Smooth muscle cell of trachea (primary cell): ENCODE measurements at places on chromosomes 5 and 9. TPM values are rescaled to one million over a fixed set of nuclear protein-coding genes. Genes with fewer than 3 reads are reported as not detected.

SEMA4D gene
- total RNA-seq = 0.58 and 0.66 TPM in 2 replicates

PCDHB13 gene
- under 0.01 and 1.3 TPM in 2 replicates for total RNA-seq

LPAR1 gene
- 220 and 405 TPM in 2 replicates for total RNA-seq

FST gene
- 39.2 and 73.6 TPM in 2 replicates for total RNA-seq
